GDM1 (cell line): ENCODE measurements at places on chromosomes 6 and 20.

GRCh38 chr6:43977404-43978111, 149.7 kb downstream of the MRPL14 start:
- no peak for DNase-seq

DNA sequence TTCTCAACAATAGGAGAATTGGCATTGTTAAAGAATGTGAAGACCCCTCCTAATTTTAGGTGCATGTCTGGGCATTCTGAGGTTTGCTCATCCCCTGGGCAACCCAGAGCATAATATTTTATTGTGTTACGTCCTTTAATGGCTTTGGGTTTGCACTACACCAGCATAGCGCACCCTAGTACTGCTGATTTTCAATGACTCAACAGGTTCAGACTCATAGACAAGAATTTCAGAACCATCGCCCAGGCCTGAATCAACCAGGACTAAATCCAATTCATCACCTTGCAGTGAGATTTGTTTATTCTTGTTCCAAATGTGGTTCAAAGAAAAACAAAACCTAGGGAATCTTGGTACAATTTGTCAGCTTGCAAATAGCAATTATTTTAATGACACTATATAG, 137.8 kb upstream of the PHACTR1 start:
- no peak for DNase-seq

GRCh38 chr20:17317341-17317740, 90.5 kb downstream of the PCSK2 start:
- no peak for DNase-seq

DNA sequence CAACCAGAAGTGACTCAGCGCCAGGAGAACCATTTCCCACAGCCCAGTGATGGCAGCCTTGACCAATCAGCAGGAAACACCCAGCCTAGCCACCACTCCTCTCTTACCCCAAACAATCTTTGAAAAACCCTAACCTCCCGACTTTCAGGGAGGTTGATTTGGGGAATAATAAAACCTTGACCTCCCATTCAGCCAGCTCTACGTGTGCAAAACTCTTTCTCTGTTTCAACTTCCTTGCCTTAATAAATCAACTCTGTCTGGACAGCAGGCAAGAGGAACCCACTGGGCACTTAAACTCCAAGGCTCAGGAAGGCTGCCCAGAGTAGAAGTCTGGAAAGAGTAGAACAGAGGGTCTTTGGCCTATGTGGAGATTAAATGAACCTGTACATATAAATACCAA, 35.0 kb downstream of the SERPINB1 start:
- DNase-seq: no peak

- no peak for DNase-seq
Measured at GRCh38 chr20:58070664-58071196, 157.7 kb downstream of the ANKRD60 start.
